Upper lobe of right lung (tissue), 1 donor: ENCODE measurements at places on chromosomes 3 and 15. TPM values are rescaled to one million over a fixed set of nuclear protein-coding genes. Genes with fewer than 3 reads are reported as not detected.

Gene LOXL1
- 11.1 TPM for total RNA-seq

Gene DCBLD2
- 35.8 TPM for total RNA-seq

DNA sequence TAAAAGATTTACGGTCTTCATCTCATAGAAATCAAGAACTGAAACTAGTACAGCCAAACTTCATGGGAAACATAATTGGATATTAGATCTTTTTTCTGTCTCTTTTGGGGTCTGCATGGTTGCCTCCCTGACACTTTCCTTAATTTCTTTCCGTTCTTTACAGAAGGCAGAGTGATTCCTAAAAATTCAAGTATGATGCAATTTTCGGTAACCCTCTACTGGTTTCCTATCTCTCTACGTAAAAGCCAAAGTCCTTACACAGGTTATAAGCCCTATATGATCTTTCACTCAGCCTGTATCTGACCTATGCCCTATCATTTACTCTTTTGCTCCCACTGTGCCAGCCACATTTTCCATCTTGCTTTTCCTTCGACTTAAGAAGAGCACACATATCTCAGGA, 6.8 kb upstream of the SLITRK3 start:
- H3K4me3 ChIP-seq = no peak overlapping the region
- no peaks in the 10 kb centered on the region for H3K36me3 ChIP-seq
- no peak overlapping the region for H3K27ac ChIP-seq

- H3K4me3 ChIP-seq = no peak overlapping the region
- DNase-seq = no peak
- H3K27ac ChIP-seq = no peak overlapping the region
- no peaks in the 10 kb centered on the region for H3K27me3 ChIP-seq
- H3K4me1 ChIP-seq = no peaks in the 10 kb centered on the region
These were observed 193.3 kb upstream of the TTC14 start for GRCh38 chr3:180408654-180409053.

Gene LRRC2
- total RNA-seq = 2.9 TPM

Gene HESX1
- total RNA-seq = 1.2 TPM

Gene SPATA12
- total RNA-seq = 0.38 TPM

Gene SUMF1
- total RNA-seq = 33.3 TPM

DNA sequence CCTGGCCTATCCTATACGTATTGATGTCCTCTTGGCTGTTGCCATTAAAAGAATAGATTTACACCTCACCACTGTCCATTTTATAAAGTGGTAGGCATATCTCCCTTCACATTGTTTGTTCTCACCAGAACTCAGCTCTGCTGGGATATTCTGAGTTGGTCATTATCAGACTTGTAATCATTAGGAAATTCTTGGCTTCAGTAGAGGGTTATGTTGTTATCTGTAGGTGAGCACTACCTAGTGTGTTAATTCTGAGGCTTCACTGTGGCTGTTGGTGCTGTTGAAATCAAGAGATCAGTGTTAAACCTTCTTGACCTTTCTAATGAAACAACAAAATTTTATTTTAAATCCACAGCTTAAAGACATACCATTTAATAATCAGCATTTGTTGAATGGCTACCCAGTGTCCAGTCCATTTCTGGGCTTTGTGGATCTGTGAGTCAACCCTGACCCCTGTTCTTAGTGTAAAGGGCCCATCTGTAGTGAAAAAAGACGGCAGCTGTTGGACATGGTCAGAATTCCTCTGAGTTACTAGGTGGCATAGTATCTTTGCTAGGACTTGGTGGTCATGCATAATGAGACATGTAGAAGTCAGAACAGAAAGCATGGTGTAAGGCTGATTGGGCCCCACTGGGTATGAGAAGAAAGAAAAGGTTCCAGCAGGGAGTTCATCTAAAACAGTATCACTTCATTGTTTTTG, 32.9 kb upstream of the P4HTM start:
- DNase-seq = no peak
- no peaks in the 10 kb centered on the region for H3K4me1 ChIP-seq
- H3K4me3 ChIP-seq = no peak overlapping the region
- H3K36me3 ChIP-seq = peaks cover 50% of the 10 kb centered on the region
- no peaks in the 10 kb centered on the region for H3K27me3 ChIP-seq

Gene AGTR1
- total RNA-seq = 7.8 TPM

DNA sequence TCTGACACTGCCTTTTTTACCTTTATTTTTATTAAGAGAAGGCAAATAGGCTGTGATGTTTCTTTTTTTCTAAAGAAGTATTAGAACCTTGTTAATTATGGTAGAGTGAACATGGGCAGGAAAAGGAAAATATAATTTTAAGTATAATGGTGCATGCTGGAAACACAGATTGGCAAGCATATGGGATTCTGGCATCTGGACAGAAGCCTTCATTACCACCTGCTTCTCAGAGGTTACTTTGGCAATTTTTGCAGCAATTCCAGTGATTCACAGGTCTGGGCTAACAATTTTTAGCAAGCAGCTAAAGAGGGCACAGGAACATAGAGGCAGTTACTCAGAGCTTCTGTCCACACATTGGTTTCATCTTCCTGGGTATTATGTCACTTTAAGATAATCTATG, 258.3 kb downstream of the DIPK2A start:
- no peak overlapping the region for H3K27ac ChIP-seq
- no peaks in the 10 kb centered on the region for H3K27me3 ChIP-seq
- DNase-seq = no peak
- no peak overlapping the region for H3K4me3 ChIP-seq
- H3K4me1 ChIP-seq = no peaks in the 10 kb centered on the region

- H3K27ac ChIP-seq = no peak overlapping the region
- no peaks in the 10 kb centered on the region for H3K36me3 ChIP-seq
- no peaks in the 10 kb centered on the region for H3K4me1 ChIP-seq
- H3K27me3 ChIP-seq = no peaks in the 10 kb centered on the region
These were observed 269.2 kb upstream of the CNTN3 start for GRCh38 chr3:74883690-74884089.

DNA sequence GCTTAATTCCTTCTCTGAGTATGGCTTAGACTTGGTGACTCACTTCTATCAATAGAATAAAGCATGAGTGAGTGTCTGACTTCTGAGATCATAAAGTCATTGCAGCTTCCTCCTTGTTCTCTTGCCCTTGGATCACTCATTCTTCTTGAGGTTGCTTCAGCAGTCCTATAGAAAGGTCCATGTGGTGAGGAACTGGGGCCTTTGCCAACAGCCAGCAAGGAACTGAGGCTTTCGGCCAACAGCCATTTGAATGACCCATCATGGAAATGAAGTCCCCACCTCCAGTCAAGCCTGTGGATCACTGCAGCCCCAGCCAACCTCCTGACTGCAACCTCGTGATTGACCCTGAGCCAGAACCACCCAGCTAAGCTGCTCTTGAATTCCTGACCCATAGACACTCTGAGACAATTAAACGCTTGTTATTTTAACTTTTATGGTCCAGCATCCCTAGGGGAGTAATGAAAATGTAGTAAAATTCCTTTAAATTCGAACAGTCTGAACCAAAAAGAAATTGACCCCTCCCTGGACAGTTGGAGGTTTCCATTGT, 84.5 kb downstream of the WDR76 start:
- no peaks in the 10 kb centered on the region for H3K4me1 ChIP-seq
- H3K27me3 ChIP-seq = no peaks in the 10 kb centered on the region
- H3K4me3 ChIP-seq = no peak overlapping the region
- H3K36me3 ChIP-seq = no peaks in the 10 kb centered on the region
